ENCODE measurements at places on chromosomes 1 and 21.

GRCh38 chr21:25453524-25453923 lies 153.8 kb downstream of the MRPL39 start:
- no peak for DNase-seq

- DNase-seq, result no peak
These were observed 24.2 kb upstream of the GUCA2B start for GRCh38 chr1:42128964-42129363.

GRCh38 chr1:110433803-110434202 lies 17.1 kb upstream of the PROK1 start:
- DNase-seq, result peak; percentile 41

DNA sequence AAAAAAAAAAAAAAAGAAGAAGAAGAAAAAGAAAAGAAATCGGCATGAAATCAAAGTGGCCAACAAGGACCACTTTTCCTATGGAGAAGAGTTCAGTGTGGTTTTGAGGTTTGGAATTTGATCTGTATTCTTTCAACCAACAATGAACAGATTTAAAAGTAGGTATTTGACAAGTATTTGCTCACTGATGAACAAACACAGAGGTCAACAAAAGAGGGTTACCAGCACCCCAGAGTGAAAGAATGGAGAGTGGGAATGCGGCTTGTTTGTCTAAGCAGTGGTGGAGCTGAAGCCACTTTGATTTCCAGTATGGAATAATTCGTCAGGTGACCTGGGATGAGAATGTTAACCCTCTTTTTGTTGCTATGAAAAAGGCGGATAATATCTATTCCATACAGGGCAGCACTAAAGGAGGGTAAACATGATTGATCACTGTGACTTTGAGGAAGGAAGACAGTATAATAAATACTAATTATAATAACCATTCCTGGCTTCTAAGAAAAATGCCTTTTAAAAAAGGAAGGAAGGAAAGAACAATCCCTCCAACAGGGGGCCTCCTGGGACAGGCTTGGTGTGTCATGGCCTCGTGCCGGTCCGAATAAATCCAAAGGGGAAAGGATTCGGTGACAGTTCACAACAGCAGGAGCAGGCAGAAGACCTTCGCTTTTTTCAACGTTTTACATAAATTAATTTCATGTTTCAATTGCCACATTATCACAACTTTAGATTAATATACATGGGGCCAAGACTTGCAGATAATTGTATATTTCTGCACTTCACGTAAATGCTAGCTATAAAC lies 37.2 kb upstream of the SIM2 start:
- no peak for DNase-seq

DNA sequence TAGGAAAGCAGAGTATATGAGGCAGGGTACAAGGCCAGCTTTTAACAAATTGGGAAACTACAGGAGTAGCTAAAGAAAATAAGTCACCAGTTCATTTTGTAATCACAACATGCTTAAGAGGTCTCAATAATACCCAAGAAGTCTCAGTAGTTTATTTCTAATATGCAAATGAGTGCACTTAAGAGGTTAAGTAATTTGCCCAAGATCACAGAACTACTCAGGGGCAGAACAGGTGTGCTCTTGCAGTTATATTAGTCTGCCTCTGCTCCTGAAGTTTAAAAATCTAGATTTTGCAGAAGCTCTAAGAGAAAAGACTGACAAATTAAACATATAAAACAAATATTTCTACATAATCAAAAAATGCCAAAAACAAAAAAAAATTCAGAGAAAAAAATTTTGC lies 6.9 kb downstream of the EPS15 start:
- DNase-seq, result no peak

DNA sequence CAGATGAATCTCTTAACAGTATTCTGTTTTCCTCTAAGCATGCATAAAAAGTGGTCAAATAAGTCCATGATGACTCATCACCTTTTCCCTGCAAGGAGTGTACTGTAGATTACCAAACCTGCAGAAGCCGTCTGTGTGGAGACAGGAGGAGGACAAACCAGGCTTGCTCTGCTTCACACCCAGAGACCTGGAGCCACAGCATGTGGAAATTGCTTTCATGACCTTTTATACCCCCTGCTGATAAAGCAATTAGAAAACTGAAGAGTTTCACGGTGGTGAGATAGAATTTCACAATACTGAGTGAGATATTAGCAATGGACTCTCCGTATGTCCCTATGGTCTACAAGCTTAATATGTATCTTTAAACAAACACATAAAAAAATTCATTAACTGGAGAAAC lies 9.4 kb downstream of the CORT start:
- DNase-seq, result peak; percentile 78

DNA sequence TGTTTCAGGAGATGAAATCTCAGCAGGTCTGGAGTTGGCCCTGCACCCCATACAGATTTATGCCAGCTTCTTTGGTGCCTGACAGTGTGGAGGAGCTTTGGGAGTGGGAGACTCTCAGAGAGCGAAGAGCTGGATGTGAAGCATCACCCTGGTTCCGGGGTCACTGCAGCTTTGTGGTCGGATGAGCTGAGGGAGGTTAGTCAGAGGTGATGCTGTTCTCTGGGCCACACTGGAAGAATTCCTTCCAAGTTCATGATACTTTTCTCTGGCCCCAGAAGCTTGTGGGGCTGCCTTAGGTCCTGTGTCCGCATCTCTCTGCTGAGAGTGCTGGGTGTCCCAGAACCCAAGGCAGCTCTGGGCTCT lies 467.8 kb downstream of the CAMTA1 start:
- no peak for DNase-seq

GRCh38 chr1:240691909-240692705 lies 80.2 kb upstream of the GREM2 start:
- DNase-seq, result peak; percentile 1

All from NCI-H510A (cell line).